ENCODE measurements at places on chromosomes 13 and 19.

GRCh38 chr13:61162636-61163035 lies 253.0 kb downstream of the PCDH20 start:
- no peak for DNase-seq

DNA sequence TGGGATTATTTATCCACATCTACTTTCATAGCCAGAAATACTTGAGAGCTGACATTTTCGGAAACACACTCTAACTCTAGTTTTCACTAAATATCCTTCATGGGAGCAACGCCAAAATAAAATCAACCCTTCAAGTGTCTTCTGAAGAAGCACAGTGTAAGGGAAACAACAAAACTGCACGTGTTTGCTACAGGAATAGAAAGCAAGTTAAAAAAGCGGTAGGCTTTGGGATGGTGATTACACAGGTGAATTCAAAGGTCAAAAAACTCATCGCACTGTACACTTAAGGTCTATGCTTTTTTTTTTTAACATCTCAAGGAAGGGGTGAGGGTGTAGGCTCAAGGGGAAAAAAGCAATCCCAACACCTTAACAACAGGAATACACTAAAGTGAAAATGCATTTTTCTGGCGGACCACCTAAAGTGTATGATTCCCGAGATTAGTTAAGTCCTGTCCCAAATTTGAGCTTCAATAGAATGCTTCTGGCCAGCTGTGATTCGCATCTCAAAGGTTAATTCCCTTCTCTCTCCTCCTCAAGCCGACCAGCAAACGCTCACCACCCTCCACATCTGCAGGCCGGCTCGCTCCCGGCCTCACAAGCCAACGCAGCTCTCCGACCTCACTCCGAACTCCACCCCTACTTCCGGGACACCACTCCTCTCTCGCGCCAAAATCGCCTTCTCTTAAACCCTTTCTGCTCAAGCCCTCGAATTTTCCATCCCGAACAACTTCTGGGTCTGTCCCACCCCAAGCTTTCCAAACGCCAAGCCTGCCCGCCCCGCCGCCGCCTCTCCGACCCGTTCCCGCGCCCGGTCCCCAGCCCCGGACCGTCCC lies 1.1 kb downstream of the ARGLU1 start:
- DNase-seq, result peak; percentile 61

- DNase-seq, result no peak
Measured at GRCh38 chr13:21517576-21517975, 58.5 kb upstream of the ZDHHC20 start.

DNA sequence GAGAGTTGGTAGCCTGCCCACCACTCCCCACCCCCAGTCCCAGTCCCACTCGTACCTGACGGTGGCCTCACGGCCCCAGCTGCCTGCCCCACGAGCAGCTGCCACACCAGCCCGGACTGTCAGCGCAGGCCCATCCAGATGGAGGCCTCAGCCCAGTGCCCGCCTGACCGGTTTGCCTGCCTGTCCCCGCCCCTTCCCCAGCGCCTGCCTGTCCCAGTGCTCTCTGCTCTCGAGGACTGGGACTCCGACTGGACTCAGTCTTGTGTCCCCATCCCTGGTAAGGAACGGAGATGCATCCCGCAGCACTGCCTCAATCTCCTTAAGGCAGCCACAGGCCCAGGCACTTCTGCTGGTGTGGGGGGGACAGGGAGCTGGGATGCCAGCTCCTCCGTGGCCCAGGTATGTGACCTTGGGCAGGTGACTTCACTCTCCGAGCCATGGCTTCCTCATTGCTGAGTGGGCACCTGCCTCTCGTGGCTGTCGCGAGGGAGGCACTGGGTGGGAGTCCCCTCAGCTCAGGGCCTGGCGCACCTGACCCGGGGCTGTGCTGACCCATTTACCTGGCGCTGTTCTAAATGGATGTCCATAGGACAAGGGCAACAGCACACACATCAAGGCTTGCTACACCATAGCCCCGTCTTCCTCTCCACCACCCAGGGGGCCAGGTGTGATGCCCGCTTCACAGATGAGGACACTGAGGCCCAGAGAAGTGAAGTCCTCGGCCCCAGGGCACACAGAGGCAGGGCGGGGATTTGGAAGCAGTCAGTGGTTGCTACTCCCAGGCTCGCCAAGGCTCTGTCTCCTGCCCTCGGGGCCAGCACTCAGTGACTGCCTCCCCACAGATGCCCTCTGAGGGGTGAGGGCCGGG lies at the start of gene NKPD1:
Gene NKPD1 (minus strand): TSS at position 113 of the 868 bp plus-strand sequence. CDS start 832 bp downstream, outside the sequence.
- DNase-seq, result no peak

GRCh38 chr13:110836605-110836903 lies 78.3 kb downstream of the ANKRD10 start:
- DNase-seq, result no peak

DNA sequence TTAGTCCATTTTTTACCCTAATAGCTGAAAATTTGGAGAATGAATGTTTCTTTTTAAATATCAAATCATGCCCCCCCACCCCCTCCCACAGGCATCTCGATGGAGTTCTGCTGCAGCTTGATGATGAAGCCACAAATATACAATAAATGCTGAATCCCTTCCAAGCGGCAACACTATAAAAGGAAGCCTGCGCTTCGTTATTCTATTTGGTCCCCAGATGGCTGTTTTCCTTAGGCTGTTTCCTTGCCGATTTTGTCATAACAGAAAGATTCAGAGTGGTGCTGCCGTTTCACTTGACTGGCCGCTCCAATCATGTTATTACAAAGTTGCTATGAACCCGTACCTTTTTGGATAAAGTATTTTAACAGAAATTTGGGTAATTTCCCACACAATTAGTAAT lies 79.5 kb downstream of the MYO16 start:
- DNase-seq, result no peak

- DNase-seq, result no peak
Measured at GRCh38 chr13:48750588-48751383, 97.1 kb downstream of the CYSLTR2 start.

DNA sequence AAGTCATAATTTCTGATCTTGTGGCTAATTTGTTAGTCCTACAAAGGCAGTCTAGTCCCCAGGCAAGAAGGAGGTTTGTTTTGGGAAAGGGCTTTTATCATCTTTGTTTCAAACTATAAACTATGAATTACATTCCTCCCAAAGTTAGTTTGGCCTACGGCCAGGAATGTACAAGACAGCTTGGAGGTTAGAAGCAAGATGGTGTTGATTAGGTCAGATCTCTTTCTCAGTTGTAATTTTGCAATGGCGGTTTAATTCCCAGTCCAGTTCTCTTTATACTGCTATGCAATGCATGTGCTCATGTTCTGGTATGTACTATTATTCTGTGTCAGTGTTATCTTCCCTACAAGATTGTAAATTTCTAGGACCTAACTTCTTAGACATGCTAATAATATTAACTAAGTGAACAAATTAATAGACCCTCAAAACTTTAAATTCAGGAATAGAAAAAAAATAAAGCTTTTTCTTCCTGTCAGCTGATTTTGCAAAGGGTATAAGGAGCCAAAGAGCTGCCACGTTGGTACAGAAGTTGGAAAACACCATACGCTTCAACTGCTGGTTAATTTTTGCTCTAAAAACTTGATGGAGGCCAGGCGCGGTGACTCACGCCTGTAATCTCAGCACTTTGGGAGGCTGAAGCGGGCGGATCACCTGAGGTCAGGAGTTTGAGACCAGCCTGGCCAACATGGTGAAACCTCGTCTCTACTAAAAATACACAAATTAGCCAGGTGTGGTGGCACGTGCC lies 1.3 kb upstream of the DNAJC15 start:
- DNase-seq, result no peak

DNA sequence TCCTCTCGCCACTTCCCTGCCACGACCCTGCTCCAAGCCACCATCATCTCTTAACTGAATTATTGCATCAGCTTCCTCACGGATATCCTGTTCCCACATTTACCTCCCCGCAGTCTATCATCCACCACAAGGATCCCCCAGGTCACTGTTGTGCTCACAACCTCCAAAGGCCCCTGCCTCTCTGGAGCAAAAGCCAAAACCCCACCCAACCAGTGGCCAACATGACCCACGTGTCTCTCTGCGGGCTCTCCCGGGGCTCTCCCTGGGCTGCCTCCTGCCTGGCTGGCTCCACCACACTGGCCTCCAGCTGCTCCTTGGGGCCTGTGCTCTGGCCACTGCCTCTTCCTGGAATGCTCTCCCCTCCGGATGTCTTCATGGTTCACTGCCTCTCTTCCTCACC lies 809.3 kb downstream of the UQCRFS1 start:
- DNase-seq, result no peak

GRCh38 chr13:68232351-68233130 lies 1002.4 kb upstream of the PCDH9 start:
- DNase-seq, result no peak
